ENCODE measurements at places on chromosomes 5 and 9.

GRCh38 chr9:68964102-68964541 lies 49.8 kb downstream of the PRKACG start:
- DNase-seq, result no peak

DNA sequence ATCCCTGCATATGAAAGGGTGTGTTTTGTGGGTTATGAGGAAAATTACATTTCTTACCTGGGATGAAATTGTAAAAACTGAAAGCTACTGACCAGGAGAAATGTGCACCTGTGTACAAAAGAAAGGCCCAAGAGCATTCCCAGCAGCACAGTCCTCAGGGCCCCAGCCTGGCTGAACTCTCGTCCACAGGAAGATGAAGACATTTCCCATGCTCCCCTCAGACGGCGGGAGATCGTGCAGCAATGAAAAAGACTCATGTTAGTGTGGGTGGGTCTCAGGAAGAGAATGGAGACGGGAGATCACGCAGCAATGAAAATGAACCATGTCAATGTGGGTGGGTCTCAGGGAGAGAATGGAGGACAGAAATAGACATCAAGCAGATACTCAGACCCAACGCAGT lies 12.6 kb upstream of the LCN15 start:
- DNase-seq, result no peak

DNA sequence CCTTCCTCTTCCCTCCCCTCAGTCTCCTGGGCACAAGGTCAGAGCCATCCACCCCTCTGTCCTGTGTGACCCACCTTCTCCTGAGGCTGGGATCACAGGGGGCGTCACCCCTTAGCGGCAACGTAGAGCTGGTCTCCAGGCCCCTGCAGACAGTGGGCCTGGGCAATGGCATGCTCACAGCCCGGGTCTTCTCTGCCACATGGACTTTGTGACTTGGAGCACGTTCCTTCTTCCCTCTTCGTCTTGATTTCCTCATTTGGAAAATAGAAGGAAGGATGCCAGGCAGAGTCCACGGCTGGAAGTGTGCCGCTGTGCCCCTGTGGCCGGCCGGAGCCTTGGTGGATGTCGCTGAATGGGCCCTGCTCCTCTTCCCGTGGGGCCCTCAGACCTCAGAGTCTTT lies 10.0 kb downstream of the RXRA start:
- no peak for DNase-seq

DNA sequence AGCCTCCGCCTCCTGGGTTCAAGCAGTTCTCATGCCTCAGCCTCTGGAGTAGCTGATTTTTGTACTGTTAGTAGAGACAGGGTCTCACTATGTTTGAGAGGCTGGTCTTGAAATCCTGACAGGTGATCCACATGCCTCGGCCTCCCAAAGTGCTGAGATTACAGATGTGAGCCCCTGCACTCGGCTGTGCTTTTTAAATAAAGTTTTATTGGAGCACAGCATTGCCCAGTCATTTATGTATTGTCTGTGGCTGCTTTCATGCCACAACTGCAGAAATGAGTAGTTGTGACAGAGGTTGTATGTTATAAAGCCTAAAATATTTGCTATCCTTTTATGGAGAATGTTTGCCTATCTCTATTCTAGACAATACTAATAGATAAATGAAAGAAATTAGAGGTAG lies 169.2 kb downstream of the AOPEP start:
- no peak for DNase-seq

- DNase-seq, result no peak
These were observed 89.7 kb downstream of the AK8 start for GRCh38 chr9:132788378-132788777.
